ENCODE measurements at places on chromosomes 1 and 21.

DNA sequence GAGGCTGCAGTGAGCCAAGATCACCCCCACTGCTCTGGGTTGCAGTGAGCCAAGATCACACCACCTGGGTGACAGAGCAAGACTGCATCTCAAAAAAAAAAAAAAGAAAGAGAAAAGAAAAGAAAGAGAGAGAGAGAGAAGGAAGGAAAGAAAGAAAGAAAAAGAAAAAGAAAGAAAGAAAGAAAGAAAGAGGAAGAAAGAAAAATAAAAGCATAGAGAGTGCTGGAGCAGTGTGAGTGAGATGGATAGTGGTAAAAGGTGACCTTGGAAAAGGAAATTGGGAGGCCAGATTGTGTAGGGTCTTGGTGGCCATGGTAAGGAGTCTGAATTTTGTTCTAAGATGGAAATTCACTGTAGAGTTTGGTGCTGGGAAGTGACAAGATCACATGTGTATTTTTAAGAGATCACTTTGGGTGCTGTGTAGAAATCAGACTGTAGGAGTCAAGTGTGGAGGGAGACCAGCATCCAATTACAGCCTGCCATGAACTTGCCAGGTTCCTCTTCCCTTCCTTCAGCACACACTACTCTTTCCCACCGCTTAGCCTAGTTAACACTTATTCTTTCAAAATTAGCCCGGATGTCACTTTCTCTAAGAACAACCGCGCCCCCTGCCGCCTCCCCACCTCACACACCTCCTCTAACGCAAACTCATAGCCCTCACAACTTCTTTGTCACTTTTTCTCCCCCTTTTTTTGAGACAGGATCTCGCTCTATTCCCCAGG is 17.9 kb downstream of the MTX1 start:
- DNase-seq = no peak

GRCh38 chr1:33466159-33466558 is 6.3 kb upstream of the ZSCAN20 start:
- DNase-seq = no peak

DNA sequence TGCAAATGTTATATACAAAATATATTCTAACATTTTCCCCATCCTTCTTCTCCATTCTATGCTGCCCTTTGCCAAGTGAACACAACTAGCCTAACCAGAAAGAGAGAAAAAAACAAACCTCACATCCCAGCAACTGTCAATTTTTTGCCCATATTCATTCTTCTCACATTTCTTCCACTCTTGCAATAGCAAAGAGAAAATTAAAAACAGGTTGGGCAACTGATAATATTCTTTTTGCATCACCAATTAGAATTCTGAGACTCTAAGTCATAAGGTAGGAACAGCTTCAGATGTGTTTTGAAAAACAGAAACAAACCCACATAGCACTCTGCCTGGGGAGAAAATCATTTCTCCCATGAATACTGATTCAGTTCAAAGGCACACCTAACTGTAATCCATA is 25.2 kb upstream of the EXO1 start:
- DNase-seq = no peak

DNA sequence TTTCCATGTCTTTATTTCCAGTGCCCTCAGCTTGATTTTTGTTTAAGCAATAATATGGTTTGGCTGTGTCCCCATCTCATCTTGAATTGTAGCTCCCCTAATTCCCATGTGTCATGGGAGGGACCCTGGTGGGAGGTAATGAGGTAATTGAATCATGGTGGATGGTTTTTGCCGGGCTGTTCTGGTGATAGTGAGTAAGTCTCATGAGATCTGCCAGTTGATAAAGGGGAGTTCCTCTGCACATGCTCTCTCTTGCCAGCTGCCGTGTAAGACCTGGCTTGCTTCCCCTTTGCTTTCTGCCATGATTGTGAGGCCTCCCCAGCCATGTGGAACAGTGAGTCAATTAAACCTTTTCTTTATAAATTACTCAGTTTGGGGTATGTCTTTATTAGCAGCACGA is 559.6 kb upstream of the ADAMTS5 start:
- DNase-seq = no peak

GRCh38 chr1:9473032-9473807 is 66.0 kb upstream of the SLC25A33 start:
- no peak for DNase-seq

- no peak for DNase-seq
These were observed 411.4 kb upstream of the DEPDC1 start for GRCh38 chr1:68908316-68908715.

DNA sequence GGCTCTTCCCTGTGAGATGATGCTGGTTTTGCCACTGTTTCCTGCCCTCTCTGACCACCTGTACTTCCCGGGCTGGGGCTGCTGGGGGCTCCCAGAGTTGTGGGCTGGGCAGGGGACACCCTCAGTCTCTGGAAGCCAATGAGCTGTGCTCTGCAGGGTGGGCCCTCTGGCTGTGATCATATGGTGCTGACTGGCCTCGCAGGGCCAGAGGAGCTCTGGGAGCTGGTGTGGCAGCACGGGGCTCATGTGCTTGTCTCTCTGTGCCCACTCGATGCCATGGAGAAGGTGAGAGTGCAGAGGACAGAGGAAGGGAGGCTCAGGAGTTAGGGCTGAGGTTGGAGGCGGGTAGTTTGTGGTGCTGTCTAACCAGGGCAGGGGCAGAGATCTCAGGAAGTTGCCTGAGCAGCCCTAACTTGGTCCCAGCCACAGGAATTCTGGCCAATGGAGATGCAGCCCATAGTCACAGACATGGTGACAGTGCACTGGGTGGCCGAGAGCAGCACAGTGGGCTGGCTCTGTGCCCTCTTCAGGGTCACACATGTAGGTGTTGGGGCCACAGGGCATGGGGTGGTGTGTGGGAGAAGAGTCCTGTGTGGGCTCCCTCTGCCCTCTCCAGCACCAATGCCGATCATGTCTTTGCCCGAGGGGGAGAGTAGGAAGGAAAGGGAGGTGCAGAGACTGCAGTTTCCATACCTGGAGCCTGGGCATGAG is 5.7 kb upstream of the LGR6 start:
- no peak for DNase-seq
